ENCODE measurements at places on chromosomes 5 and 9. TPM values are rescaled to one million over a fixed set of nuclear protein-coding genes. Genes with fewer than 3 reads are reported as not detected.

SMARCA2 gene
- 89.1 TPM for total RNA-seq

CER1 gene
- not detected for total RNA-seq

RAI14 gene
- 32.2 TPM for total RNA-seq

PCDHB13 gene
- total RNA-seq, result 2.0 TPM

FGFR4 gene
- 56.1 TPM for total RNA-seq

AK1 gene
- total RNA-seq, result 141 TPM
